H9 (cell line): ENCODE measurements at places on chromosomes 16 and 17. TPM values are rescaled to one million over a fixed set of nuclear protein-coding genes. Genes with fewer than 3 reads are reported as not detected.

SARM1 gene
- 5.1 and 5.4 TPM in 2 replicates for total RNA-seq

CENPX gene
- 77.9 and 82.8 TPM in 2 replicates for total RNA-seq

CHD9NB gene
- 2.6 and 3.3 TPM in 2 replicates for total RNA-seq

CCL5 gene
- total RNA-seq, result not detected in 2 replicates

KRTAP4-9 gene
- total RNA-seq, result not detected in 2 replicates

ADORA2B gene
- total RNA-seq, result 3.1 and 3.2 TPM in 2 replicates

MT1M gene
- total RNA-seq, result 1.4 and 2.5 TPM in 2 replicates

- DNase-seq, result no peak
These were observed 239.2 kb downstream of the PRKCA start for GRCh38 chr17:66541461-66542128.

- peak; percentile 80 for DNase-seq
These were observed 78.8 kb upstream of the DOC2B start for GRCh38 chr17:260031-260791.

GRCh38 chr17:57908278-57908677 lies 46.9 kb downstream of the CUEDC1 start:
- no peak for DNase-seq

DNA sequence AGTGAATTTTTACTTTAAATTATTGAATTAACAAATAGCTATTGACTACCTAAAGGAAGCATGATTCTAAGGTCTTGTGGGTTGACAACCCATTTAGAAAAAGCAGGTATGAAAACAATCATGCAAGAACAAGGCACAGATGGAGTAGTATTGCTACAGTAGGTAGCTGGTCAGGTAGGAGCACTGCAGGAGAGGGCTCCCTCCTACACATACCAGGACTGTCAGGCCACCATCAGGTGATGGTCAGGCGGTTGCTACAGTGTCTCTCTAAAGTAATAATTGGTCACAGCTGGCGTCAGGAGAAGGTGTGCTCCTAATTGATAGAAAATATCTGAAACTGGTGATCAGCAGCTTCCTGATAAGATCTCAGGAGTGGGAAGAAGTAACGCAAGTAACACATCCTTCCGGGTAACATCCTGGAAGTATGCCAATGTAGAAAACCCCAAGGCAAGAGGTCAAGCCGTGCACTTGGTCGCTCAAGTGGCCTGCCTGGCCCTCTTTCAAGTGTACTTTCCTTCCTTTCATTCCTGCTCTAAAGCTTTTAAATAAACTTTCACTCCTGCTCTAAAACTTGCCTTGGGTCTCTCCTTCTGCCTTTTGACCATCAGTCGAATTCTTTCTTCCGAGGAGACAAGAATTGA lies 486.5 kb downstream of the TMEM114 start:
- DNase-seq, result no peak

DNA sequence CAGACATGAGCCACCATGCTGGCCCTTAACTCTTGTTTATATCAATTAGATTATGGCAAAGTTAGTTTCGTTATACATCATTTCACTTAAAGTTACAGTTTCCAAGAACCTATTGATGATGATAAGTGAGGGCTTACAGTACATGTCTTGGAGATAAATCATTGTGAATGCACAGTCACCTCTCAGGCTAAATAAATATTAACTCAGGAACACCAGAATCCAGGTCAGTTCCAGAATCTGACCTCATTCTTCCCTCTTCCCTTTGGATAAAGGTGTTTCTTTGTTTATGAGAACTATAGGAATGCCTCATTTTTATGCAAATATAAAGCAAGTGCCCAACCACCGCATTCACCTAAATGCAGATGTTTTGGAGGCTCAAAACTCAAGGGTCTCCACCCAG lies 48.4 kb upstream of the CRYM start:
- no peak for DNase-seq

DNA sequence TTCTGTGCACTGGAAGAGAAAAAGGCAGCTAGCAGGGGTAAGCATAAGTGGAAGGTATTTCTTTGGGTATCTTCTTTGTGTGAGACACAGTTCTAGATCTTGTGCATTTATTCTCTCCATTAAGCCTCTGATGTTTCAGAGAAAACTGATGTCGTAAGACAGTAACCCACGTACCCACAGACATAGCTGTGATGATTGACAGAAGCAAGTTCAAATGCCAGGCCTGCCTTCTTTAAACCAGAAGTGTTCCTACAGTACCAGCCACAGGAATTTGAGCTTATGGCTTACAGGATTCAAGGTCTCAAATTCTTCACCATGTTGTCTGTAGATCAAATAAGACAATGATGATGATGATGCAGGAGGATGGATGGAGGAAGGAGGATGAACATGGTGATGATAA lies 161.4 kb upstream of the KCNJ16 start:
- no peak for DNase-seq

GRCh38 chr17:75550139-75550465 lies 24.6 kb downstream of the LLGL2 start:
- DNase-seq, result no peak

- peak; percentile 82 for DNase-seq
These were observed 8.9 kb upstream of the TIMP2 start for GRCh38 chr17:78933959-78934568.

GRCh38 chr16:64012166-64012565 lies 1109.7 kb downstream of the CDH11 start:
- no peak for DNase-seq

GRCh38 chr17:37092071-37092470 lies 143.3 kb downstream of the AATF start:
- DNase-seq, result no peak

DNA sequence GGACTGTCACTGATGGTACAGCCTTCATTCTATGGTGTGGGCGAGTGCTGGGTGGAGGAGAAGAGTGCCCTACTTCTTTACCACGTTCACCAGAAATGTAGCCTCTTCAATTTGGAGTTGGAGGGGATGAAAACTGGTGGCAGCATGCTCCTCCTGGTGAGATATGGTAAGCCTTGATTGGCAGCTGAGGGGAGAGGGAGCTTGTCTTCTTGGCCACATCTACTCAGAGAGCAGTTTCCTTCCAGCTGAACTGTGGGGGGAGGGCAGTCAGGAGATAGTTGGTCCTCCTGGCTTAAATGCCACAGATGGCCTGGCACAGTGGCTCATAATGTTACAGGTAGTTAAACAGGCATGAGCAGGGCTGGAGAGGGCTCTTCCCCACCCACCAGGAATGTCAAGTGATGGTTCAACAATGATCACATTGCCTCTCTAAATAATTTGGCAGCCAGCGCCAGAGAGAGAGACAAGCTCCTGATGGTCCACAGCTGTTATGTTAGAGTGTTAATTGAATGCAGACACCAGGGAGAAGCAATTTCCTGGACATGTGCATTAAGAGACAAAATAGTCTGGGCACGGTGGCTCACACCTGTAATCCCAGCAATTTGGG lies 9.0 kb upstream of the MAPK3 start:
- DNase-seq, result no peak

- DNase-seq, result no peak
These were observed 7.2 kb upstream of the CD68 start for GRCh38 chr17:7572338-7572587.

- DNase-seq, result no peak
These were observed 46.8 kb downstream of the BEAN1 start for GRCh38 chr16:66473654-66474519.
